ENCODE measurements at places on chromosomes 16 and 17. TPM values are rescaled to one million over a fixed set of nuclear protein-coding genes. Genes with fewer than 3 reads are reported as not detected.

DNA sequence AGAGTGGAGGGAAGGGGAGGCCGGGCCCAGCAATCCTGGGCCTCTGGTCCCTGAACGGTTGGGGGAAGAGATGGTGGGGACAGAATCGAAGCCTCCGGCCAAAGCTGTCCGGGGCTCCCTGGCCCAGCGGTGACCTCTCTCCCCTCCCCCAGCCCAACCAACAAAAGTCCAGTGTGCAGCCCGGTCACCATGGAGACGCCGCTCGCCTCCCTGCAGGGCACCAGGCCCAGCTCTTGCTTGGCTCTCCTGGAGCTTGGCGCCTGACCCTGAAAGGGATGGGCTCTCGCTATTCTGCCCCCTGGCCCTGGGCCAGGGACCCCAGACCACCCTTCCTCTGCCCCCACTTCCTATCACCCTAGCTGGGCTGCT, 1.3 kb downstream of the METRN start:
- DNase-seq = peak; percentile 98

- DNase-seq = no peak
These were observed 467.1 kb downstream of the WWOX start for GRCh38 chr16:78566397-78567073.

Gene KCNG4
- not detected for total RNA-seq

Gene KRT40
- not detected for total RNA-seq

GRCh38 chr17:72697602-72698146, 394.8 kb downstream of the SLC39A11 start:
- DNase-seq = no peak

Gene ASPA
- total RNA-seq = 0.36 TPM

DNA sequence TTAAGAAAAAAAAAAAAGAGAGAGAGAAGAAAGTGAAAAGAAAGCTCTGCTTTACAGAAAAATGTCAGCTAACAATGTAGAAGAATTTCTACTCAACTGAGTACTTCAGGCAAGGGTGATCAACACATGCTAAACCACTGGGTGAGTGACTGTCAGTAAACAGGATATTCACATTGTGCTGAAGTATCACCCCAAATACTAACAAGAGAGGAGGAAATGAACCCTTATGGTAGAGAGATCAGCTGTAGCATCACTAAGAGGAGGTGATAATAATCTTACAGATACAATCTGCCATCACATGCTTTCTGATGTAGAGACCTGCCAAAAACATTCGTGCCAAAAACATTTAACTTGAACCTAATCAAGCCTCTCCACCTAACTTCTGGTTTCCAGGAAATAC, 30.7 kb upstream of the ICAM2 start:
- DNase-seq = no peak

Gene GGT6
- total RNA-seq = not detected

GRCh38 chr16:66617010-66617434, 12.5 kb downstream of the CMTM3 start:
- DNase-seq = no peak

GRCh38 chr17:8698162-8698971, 46.3 kb downstream of the CCDC42 start:
- no peak for DNase-seq

DNA sequence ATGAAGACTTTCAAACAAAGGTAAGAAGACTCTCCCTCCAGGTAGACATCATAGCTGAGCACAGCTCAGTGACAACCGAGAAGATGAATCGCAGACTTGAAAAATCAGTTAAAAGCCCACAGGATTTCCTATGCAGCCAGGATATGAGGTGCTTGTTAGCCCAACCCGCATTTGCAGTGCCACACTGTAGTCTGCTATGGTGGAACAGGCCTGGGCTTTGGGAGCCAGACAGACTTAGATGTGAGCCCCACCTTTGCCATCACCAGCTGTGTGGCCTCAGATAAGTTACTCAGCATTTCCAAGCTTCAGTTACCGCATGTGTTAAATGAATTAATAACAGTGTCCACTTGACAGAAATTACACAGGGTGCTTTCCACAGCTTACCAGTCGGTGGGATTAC, 204.4 kb upstream of the HS3ST3A1 start:
- no peak for DNase-seq

DNA sequence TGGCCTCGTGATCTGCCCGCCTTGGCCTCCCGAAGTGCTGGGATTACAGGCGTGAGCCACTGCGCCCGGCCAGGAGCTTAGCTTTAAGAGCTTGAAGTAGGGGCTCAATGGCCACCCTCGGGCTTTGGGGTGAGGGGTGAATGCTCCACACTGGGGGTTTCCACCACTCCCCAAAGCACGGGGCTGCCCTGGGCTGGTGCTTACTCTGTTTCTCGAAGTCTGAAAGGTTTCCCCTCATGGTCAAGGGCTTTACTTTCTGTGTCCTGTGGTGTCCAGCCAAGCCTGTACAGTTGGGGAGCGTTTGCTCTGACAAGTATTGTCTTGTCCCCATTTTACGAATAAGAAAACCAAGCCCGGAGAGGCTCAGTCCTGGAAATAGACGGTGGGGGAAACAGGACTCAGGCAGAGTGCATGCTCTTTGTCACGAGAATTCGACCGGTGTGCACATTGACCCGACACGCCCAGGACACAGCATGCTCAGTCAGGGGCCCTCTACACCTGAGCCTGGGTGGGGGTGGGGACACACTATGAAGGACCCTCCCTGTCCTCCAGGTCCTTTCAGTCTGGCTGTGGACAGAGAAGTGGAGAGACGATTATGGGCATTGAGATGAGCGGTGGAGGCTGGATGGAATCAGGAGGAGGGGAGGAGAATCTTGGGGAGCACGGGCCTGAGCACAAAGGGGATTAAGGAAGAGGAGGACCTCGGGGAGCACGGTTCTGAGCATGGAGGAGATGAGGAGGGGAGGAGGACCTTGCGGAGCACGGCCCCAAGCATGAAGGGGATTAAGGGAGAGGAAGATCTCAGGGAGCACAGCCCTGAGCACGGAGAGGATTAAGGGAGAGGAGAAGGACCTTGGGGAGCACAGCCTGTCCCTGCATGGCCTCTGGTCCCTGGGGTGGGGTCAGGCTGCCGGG, 7.5 kb downstream of the CD7 start:
- DNase-seq = no peak

GRCh38 chr16:87715658-87716057, 50.1 kb downstream of the KLHDC4 start:
- peak; percentile 90 for DNase-seq

Gene ETV4
- 0.72 TPM for total RNA-seq

All from osteoblast (primary cell).